ENCODE measurements at places on chromosomes 7 and 10. TPM values are rescaled to one million over a fixed set of nuclear protein-coding genes. Genes with fewer than 3 reads are reported as not detected.

The ZCCHC24 gene
- total RNA-seq, result 38.8 TPM

The DENND2A gene
- total RNA-seq, result 10.8 TPM

The AKAP9 gene
- total RNA-seq, result 55.0 TPM

The GFRA1 gene
- 0.18 TPM for total RNA-seq

The TFPI2 gene
- total RNA-seq, result 97.3 TPM

The SLC26A3 gene
- total RNA-seq, result not detected
